Stimulated activated naive CD8-positive, alpha-beta T cell treated with anti-CD3 and anti-CD28 coated beads, Interleukin-15, Interleukin-2, amounts not matched to agents 100 U/mL and 50 U/mL, for 24 hours (primary cell): ENCODE measurements at places on chromosomes 5 and 9.
A peak's percentile ranks its signal among the peaks of the same experiment; 100 is the strongest.

- no peak for DNase-seq
Observed at GRCh38 chr9:106333481-106333880, 529.5 kb upstream of the ZNF462 start.

DNA sequence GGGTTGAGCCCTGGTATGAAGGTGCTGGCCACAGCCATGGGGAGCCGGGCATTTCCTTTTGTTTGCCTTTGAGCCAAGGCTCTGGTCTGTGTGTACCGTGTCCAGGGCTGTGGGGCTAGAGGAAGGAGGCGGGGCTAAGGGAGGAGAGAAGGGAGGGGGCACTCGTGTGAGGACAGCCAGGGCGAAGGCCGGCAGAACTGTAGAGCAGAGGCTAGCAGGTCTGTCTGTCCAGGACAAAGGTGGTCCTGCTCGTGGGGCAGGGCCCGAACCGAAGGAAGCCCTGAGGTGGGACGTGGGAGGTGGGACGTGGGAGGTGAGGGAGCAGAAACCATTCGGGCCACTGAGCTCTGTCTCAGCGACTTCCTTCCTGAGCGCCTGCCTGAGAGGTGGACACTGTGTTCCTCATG, 41.3 kb upstream of the TESK1 start:
- DNase-seq: no peak

DNA sequence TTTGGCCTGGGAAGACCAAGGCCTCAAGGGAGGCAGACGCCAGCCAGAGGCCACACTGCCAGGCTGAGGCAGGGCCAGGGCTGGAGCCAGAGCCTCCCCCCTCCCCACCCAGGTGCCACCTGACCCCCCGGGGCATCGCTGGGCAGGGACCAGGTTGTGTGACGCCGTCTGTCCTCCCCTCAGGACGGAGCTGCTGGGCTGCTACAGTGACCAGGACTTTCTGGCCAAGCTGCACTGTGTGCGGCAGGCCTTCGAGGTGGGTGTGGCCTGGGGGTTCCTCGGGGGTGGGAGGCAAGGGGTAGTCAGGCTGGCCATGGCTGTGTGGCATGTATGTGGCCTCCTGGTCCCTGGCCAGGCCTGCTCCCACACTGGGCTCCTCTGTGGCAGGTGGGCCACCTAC, 17.9 kb upstream of the DOLPP1 start:
- DNase-seq: no peak

GRCh38 chr5:31107091-31107518, 86.4 kb upstream of the CDH6 start:
- DNase-seq: no peak

GRCh38 chr9:17723656-17724055, 144.8 kb downstream of the SH3GL2 start:
- no peak for DNase-seq

GRCh38 chr5:141654298-141654697, 3.1 kb upstream of the FCHSD1 start:
- no peak for DNase-seq

DNA sequence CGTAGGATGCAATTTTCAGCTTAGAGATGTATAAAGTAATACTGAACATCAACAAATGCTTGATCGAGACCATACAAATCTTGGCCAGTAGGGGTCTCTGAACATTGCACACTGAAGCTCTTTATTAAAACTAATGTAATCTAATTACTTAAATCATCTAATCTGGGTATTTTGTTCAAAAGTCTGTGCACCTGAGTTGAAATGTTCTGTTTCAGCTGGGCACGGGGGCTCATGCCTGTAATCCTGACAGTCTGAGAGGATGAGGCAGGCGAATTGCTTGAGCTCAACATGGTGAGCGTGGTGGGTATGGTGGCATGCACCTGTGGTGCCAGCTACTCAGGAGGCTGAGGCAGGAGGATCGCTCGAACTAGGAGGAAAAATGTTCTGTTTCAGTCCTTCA, 41.0 kb downstream of the ESM1 start:
- peak; percentile 30 for DNase-seq

DNA sequence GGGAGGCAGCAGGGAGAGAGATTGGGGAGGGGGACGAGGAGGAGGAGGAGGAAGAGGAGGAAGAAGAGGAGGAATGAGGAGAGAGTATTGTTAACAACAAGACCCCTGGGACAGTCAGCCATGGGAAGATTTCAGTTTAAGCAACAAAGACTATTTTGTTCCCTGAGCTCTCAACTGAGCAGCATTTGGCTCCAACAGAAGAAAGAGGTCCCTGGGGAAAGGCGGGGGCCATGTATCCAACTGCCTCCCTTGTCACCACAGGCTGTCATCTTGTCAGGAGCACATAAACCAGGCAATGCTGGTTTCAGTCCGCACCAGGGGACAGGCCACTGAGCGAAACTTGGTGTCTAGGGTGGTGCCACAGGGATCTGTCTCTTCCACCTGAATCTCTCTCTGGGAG, 316.1 kb downstream of the TLE1 start:
- no peak for DNase-seq

- no peak for DNase-seq
Observed at GRCh38 chr5:141518618-141519015, 29.7 kb downstream of the PCDHGC5 start.

DNA sequence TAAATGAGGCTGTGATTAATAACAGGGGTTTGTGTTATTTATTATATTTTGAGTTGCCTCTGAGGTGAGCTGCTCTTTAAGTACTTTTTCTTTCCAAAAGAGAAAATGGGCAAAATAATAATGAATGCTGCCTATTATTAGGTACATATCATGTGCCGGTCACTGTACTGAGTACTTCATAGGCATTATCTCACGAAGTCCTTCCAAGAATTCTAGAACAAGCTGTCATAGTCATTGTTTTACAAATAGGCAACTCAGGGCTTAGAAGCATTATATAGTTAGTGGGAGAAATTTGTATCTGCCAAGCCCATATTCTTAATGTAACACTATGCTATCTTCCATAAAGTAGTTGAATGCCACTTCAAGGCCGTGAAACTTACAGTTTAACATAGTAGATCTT, 628.7 kb downstream of the CCDC171 start:
- no peak for DNase-seq

DNA sequence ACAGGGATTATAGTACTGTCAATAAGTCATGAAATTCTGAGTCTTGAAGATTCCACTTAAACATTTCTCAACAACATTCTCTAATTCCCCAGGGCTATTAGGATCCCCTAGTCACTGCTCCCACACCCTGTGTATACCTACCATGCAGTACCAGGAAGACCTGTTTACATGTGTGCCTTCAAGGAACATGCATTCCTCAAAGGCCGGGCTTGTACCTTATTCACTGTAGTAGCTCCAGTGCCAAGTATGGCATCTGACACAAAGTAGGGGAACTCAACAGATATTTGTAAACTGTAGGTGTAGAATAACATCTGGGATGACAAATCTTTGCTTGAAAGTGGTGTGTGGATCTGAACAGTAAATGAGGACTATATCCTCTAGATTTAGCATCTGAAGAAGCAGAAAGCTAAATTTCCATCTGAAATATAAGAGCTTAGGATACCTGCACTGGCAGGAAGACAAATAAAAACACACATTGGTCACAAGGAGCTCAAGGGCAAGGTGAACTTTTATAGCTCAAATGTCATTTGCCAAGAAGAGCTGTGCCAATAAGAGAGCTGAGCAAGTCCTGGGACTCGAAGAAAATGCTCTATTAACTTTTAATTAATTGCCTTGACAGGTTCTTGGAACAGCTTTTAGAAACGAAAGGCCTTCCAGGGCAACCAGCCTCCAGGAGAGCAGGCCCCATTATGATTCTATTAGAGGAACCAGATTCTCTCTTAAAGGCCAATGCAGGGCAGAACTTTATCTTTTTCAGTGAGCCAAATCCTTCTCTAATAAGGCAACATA, 52.3 kb upstream of the MYOT start:
- DNase-seq: no peak

DNA sequence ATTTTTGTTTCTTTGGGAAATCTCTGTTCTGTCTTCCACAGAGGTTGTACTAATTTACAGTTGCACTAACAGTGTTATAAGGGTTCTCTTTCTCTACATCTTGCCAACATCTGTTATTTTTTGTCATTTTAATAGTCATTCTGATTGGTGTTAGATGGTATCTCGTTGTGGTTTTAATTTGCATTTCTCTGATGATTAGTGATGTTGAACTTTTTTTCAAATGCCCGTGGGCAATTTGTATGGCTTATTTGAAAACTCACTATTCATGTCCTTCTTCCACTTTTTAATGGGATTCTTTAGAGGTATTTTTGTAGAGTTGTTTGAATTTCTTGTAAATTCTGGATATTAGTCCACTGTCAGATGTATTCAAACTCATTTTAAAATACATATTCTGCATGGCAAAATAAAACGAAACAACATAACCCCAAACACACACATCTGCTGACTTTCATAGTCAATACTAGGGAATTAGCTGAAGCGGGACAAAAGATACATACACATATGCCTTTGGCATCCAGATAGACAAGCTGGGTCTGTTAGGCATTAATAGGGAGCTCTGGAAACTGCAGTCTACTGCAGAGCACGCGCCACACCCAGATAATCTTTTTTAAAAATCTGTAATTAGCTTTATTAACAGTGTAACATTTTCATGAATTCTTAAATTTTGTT, 5.8 kb upstream of the SPATA31C2 start:
- no peak for DNase-seq

GRCh38 chr5:6759401-6759800, 46.2 kb downstream of the TENT4A start:
- no peak for DNase-seq

DNA sequence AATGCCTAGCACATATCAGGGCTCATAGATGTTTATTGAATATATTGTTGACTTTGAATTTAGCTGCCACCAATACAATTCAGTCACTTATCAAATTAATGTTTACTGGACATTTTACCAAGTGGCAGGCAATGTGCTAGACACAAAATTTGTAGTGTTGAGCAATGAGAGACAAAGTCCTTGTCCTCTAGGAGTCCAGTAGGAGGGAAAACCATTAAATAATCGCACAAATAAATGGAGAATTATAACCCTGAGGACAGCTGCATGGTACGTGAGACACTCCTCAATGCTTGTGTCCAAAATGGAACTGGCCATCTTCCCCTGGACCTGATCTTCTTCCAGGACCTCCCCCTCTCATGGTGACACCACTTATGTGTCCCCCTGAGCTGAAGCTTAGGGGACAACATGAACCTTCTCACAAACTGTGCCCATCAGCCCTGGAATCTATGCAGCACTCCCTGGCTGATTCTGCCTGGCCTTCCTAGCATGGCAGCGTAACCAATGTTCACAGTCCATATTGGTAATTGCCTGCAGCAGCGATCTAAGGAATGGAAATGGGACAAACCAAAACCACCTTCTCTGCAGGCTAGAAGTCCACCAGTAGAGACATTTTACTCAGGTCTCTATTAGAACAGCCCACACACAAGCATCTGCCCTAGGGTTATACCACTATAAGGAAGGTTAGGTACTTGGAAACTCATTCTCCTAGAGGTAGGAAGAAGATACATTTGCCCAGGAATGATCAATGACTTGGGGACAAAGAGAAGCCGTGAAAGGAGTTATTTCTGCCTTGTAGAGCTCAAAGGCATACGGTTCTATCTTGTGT, 75.5 kb downstream of the FGF1 start:
- no peak for DNase-seq

GRCh38 chr5:178432421-178433272, 157.5 kb downstream of the COL23A1 start:
- no peak for DNase-seq

DNA sequence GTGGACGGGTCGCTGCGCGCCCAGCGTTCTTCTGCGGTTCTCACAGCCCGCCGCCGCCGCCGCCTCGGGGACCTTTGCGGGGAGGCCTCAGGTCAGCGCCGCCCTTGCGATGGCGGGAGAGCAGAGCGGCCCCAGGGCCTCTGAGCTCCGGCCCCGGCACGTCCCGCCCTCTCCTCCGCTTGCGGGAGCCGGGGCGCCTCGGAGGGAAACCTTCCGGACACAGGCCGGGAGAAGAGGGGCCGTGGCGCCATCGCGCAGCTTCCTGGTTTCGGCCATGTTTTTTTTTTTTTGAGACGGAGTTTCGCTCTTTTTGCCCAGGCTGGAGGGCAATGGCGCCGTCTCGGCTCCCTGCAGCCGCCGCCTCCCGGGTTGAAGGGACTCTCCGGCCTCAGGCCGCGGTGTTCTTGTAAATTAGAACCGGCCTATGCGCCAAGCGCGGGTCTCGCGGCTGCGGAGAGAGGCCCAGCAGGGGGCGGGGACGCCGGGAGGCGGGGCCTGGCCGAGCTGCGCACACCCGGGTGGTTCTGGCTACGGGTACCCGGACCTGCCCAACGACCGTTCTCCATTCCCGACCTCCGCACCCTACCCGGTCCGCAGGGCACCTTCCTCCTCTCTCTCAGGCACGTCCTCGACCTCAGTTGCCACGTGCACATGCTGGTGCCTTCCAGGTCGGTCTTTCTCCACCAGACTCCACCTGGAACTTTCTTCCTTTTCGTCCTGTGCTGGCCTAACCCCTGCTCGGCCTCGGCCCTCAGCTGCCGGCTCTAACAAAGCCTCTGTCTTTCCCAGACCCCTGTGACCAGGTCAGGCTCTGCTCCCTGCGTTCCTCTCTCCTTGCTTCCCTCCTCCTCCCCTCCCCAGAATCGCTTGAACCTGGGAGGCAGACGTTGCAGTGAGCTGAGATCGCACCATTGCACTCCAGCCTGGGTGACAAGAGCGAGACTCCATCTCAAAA, 28.8 kb upstream of the MGAT1 start:
- DNase-seq: peak; percentile 86

GRCh38 chr9:72305707-72306106, 59.3 kb downstream of the ZFAND5 start:
- no peak for DNase-seq

DNA sequence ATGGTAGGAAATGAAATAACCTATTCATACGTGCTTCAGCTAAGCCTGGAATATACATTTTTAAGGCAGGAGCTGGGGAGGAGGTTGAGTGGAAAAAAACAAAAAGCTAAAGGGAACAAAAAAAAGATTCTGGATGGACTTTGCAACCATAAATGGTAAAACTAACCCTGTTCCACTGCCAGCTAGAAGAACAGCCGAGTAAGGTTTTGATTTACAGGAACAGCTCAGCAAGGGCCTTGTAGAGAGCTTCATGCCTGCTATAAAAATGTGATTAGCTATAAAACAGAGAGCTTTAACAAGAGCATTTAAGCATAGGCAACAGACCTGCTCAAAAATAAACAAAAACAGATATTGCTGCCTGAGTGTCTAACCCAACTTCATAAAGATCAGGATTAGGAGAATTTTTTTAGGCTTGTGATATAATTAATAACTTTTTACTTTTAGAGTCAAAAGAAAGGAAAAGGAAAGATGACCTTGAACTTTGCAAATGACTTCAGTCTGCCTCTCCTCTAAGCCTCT, 194.8 kb downstream of the FBXL7 start:
- no peak for DNase-seq
